Stimulated activated CD8-positive, alpha-beta memory T cell treated with anti-CD3 and anti-CD28 coated beads, Interleukin-4, amount 100 ng/mL, for 4 hours (primary cell): ENCODE measurements at places on chromosomes 4 and X.

DNA sequence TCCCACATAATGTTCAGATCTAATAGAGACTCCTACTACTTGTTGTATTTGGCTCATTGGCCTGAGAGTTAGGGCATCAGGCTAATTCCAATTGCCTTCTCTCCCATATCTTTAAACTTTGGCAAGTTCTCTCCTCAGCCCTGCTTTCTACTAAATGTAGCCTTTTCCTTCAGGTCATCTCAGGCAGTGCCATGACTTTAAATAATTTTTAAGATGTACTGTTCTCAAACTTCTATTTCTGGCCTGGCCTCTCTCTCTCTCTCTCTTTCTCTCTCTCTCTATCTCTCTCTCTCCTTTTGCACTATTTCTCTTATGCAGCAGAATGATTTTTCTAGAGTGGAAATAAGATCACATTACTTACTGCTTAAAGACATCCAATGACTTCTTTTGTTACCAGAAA, 114.5 kb upstream of the PAQR3 start:
- DNase-seq, result no peak

DNA sequence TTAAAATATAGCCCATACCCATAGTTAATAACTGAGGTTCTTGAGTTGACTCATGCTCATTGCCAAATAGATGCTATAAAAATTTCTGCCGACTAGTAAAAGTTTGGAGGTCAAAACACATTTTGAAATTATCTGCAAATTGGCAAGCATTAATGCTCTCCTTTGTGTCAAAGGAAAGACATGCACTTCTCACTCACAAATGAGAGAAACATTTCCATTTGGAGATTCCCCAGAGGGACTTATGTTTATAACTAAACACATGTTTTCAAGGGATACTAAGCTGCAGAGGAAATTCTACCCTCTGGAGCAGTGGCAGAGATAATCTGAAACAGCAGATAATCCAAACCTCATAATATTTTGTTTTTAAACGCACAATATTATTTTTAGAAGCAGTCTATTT, 45.7 kb upstream of the CCDC160 start:
- no peak for DNase-seq

- DNase-seq, result no peak
These were observed 10.7 kb downstream of the CLNK start for GRCh38 chr4:10673817-10674369.

- no peak for DNase-seq
These were observed 28.0 kb upstream of the ZNF280C start for GRCh38 chrX:130296743-130297142.

DNA sequence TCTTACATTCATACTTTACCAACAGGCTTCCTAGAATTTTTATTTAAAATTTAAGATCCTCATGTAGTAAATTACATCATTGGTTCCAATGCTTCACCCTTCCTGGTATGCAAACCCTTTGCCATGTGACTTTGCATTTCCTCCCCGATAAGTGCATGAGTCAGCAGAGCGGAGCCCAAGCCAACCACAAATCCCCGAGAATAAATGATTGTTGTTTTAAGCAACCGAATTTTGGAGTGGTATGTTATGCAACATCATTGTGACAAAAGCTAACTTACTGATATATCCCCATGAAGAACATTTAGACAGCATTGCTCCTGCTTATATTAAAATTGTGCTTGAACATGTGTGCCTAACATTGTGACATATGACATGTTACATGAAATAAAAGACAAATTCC, 199.4 kb upstream of the DDX53 start:
- no peak for DNase-seq

GRCh38 chrX:25048178-25048577, 32.4 kb upstream of the ARX start:
- no peak for DNase-seq

- no peak for DNase-seq
These were observed 174.1 kb downstream of the COX18 start for GRCh38 chr4:72895408-72895807.

GRCh38 chr4:2095236-2096072, 36.3 kb downstream of the NAT8L start:
- no peak for DNase-seq

GRCh38 chrX:118058924-118059323, 57.7 kb downstream of the KLHL13 start:
- no peak for DNase-seq

DNA sequence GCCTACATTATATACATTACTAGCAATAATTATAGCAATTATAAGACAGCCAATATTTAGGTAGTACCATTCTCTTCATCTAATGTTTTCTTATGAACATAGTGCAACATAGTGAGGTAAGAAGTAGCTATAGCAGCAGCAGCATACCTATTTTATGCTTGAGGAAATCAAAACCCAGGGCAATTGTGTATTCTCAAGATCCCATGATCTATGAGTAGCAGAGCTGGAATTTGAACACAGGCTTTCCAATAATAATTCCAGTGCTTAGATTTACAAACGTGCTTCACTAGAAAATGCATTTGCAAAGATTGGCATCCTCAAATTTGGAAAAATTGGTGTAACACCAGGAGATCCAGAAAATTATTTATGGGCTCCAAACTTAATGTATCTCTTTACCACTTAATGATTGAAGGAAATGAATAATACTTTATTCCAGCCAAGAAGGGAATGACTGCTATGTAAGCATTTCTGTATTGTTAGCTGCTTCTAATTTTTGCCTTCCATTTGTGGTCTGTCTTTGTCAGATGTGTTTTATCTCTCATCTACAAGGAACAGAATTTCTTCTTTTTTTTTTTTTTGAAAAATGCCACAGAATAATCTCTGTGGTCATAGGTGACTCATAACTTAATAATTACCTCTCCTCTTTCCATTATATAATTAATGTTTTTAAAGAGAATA, 451.1 kb downstream of the ARAP2 start:
- no peak for DNase-seq

- DNase-seq, result no peak
These were observed 951.2 kb downstream of the TECRL start for GRCh38 chr4:63458010-63458409.

- DNase-seq, result no peak
These were observed 296.7 kb upstream of the CASK start for GRCh38 chrX:42220083-42220482.

GRCh38 chr4:182576601-182577289, 333.5 kb downstream of the TENM3 start:
- no peak for DNase-seq

DNA sequence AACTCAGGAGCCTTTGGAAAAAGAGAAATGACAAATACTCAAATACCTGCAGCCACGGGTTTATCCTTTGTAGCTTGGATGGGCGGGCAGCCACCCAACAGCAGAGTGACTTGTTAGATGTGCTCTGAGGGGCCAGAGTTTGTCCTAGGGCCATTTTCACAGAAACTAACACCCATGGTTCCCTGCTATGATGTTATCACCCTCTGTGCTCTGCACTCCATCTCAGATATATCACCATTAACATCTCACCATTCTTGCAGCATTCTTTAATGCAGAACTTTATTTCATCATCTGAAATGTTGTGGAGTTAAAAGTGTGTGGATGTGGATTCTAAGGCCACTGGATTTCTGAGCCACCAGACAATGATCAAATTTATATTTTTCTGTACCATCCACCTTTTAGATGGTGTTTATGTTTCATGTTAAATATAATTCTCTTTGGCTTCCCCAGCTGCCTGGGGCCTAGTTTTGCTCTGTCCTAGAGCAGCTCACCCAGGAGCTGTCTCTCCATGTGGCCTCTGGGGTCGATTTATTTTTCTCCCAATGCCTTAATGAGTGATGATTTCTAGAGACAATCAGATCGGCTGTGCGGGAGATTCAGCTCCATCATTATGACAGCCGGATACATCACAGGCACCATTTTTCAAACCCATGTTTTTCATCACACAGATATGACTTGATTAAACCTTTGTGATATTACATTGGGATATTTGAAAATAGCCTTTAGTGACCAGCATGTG, 380.8 kb downstream of the BCOR start:
- no peak for DNase-seq

DNA sequence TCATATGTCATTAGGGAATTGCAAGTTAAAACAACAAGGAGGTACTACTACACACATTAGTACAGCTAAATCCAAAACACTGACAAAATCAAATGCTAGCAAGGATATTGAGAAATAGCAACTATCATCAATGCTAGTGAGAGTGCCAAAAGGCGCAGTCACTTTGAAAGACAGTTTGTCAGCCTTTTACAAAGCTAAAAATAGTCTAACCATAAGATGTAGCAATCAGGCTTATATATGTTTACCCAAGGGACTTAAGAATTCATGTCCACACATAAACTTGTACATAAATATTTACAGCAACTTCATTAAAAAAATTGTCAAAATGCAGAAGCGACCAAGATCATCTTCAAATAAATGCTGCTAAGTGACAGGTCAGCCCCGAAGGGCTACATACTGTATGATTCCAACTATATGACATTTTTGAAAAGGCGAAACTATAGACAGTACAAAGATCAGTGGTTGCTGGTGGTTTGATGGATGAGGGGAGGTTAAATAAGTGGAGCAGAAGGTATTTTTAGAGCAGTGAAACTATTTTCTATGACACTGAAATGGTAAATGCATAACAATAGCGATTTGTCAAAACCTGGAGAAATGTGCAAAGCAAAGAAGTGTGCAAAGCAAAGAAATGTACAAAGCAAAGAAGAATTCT, 704.8 kb downstream of the ARAP2 start:
- DNase-seq, result no peak

DNA sequence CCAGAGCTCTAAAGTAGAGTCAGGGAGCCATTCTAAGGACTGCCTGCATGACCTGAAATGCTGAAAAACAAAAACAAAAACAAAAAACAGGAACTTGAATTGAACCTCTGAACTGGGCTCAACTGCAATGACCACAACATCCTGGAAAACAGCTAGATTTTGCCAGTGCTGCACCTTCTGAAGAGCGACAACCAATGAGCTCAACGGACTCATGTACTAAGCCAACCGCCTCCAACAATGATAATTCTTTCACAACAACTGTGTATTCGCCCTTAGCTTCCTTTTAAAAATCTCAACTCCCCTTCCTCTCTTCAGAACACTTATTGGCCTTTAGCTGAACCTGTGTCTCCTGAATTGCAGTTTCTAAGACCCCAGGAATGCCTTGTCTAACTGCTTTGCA, 69.8 kb downstream of the HAUS3 start:
- DNase-seq, result no peak

DNA sequence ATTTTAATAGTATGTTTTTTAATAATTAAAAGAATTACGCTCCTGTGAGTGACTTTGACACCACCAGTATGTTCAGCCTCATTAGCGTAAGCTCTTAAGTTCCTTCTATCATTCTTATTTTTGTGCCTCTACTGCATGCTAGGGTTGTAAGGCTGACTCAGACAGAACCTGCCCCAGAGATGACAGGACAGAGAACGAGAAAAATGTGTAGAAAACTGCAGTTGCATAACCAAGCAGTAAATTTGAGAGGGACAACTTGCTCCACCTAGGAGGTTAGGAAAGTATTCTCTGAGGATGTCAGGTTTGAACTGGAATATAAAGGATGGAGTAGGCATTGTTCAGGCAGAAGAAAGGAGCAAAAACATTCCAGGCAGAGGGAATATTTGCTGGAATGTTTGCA, 98.7 kb downstream of the NFKB1 start:
- no peak for DNase-seq

DNA sequence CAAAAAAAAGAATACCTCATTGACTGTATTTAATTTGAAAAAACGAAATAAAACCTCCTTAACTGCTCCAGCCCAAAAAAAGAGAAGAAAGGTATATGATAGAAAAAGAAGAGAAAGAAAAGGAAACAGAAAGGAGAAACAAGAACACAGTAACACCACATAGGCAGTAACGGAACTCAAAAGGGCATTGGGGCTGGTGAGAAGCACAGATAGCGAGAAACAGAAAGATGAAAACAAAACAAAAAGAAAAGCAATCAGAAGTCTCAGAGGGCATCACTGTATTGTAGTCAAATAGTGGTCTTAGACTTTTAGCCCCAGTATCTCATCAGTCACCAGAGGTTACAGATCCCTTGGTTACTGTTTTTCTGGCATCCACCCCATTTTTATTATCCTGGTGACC, 88.6 kb downstream of the NFKB1 start:
- DNase-seq, result no peak

- DNase-seq, result no peak
These were observed 36.7 kb upstream of the CABS1 start for GRCh38 chr4:70298051-70298450.

DNA sequence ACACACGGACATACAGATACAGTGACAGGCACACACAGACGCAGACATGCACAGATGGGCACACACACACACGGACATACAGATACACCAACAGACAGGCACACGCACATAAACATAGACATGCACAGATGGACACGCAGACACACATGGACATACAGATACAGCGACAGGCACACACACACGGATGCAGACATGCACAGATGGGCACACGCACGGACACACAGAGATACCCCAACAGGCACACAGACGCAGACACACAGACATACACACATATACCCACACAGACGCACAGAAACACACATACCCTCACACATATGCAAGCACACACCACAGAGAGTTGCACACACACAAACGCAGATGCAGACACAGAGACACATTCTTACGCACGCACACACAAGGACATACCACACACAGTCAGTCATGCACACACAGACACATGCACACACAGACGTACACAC, 24.4 kb upstream of the SLC25A6 start:
- no peak for DNase-seq

GRCh38 chr4:118395057-118395644, 42.3 kb upstream of the PRSS12 start:
- no peak for DNase-seq

DNA sequence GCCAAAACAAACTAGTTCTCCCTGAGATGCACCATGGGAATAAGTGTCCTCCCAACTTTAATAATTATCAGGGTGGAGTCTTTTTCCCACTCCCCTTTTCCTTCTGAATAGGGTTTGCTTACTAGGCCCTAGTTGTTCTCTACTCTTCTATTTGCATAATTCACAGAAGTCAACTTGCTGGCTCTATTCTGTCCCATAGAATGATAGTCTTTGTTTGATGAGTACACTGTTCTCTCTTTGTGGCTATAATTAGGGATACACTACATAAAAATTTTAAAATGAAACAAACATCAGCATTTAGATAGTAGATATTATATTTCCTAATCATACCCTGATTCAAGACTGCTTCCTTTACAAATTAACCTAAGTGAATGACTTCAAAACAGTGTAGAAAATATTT, 10.3 kb downstream of the PDHA2 start:
- DNase-seq, result no peak

DNA sequence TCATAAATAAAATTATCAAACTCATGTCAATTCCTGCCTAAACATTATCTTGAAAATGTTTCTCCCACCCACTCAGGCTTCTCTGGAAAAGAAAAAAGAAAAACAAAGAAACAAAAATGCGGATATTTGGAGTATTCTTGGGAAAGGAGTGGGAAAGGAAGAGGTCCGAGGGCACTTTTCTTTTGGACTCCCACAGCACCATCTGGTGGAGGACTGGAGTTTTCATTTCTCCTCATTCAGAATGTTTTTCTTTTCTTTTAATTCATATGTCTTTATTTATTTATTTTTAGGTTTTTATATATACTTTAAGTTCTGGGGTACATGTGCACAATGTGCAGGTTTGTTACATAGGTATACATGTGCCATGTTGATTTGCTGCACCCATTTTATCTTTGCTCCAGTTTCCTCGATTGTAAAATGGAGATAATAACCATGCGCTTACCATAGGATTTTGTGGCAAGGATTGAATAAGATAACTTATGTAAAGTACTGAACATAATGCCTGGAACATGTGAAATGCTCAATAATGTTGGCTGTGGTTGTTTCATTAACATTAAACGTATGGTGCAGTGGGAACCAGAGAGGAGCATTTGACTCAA, 8.0 kb upstream of the KCNE5 start:
- DNase-seq, result no peak

- no peak for DNase-seq
These were observed 3.1 kb downstream of the PHOX2B start for GRCh38 chr4:41745292-41746024.
